ENCODE measurements at places on chromosomes 5 and 9.

DNA sequence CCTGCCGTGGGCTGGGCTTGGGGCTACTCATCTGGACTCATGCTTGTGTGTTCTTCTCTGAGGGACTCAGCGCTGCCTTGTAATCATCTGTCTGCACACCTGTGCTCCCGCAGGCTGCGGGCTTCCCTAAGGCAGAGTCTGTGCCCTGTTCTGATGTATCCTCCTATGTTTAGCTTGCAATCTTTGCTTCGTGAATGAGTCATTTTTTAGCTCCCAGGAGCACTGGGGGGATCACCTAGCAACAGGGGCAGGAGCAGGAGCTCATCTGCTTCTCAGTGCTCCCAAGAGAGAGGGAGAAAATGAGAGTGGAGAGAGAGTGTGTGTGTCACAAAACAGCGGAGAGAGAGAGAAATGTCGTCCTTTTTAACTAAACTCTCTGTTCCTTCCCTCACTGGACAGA, 202.4 kb upstream of the ZNF618 start:
- DNase-seq: no peak

- DNase-seq: no peak
Measured at GRCh38 chr5:174008922-174009321, 20.0 kb downstream of the C5orf47 start.

- DNase-seq: no peak
Measured at GRCh38 chr5:82794876-82795275, 282.3 kb downstream of the TMEM167A start.

DNA sequence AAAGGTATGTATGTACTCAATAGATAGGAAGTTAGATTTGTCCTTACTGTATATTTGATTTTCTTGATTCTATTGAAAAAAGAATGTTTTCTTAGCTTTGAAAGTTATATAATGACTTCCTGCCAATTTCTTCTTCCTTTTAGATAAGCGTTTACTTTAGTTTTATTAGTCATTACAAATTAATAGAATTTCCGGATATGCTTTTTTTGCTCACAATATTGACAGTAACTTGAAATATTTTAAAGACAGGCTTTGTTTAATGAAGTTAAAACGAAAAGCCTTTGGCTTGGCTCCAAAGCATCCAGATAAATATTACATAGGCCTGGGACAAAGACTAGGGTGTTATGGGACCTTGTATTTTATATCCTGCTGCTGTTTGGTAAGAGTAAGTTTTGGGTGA, 49.5 kb downstream of the CWC27 start:
- DNase-seq: no peak

GRCh38 chr5:154309805-154310204, 119.3 kb downstream of the GALNT10 start:
- no peak for DNase-seq

- DNase-seq: no peak
Measured at GRCh38 chr5:94761786-94762185, 143.3 kb downstream of the SLF1 start.

DNA sequence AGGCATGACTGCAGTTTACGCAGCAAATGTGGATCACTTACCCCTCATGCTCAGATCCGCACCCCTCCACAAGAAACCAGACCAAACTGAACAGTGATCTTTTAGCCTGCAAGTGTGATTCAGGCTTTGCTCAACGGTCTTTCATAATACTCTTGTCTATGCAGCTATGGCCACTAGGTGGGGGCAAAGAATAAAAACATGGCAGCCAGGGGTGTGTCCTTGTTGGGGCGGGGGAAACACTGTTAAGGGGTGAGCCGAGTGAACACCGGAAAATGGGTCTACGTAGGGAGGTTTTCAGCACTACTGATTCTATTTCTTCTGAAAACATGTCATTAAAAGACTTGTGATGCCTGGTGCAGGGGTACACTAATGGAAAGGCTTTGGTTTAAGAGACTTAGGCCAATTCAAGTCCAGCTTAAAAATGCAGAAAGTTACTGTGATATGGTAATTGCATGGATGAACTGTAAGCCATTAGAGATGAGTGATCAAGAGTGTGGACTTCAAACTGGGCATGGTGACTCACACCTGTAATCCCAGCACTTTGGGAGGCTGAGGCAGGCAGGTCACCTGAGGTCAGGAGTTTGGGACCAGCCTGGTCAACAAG, 49.9 kb upstream of the GPR151 start:
- no peak for DNase-seq

Measured in esophagus squamous epithelium (tissue), 5 donors.